ENCODE measurements at places on chromosomes 2 and 18.

- no peak for DNase-seq
Observed at GRCh38 chr2:151976945-151977353, 121.9 kb downstream of the CACNB4 start.

- DNase-seq: no peak
Observed at GRCh38 chr2:100807707-100808106, 12.2 kb upstream of the NPAS2 start.

DNA sequence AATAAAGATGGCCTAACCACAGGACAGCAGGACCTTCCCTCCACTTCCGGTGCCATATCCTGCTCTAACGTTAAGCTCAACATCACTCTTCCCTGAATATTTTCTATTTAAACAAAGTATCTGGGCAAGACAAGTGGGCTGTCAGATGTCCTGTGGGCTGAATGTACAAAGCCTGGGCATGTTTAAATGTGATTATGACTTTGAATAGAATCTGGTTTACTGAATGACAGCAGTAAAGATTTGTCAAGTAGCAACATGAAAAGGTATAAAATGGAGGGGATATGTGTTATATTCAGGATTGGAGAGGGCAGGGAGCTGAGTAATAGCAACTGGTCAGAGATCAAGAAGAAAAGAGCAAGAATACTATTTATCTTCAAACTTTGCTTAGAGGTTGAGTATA is 540.9 kb downstream of the NRXN1 start:
- no peak for DNase-seq

- no peak for DNase-seq
Observed at GRCh38 chr2:224039770-224040440, 819 bp upstream of the SERPINE2 start.

Data from RWPE2 (cell line).